ENCODE measurements at places on chromosomes 16 and 17. TPM values are rescaled to one million over a fixed set of nuclear protein-coding genes. Genes with fewer than 3 reads are reported as not detected.

GRCh38 chr17:39904990-39905288, 13.5 kb downstream of the GSDMB start:
- no peak for DNase-seq

- DNase-seq, result no peak
Observed at GRCh38 chr17:46979147-46979863, at the start of gene RPRML. Gene RPRML, minus strand, starts transcription at chr17:46979253. Its CDS starts 246 bp downstream, at chr17:46979007.

DNA sequence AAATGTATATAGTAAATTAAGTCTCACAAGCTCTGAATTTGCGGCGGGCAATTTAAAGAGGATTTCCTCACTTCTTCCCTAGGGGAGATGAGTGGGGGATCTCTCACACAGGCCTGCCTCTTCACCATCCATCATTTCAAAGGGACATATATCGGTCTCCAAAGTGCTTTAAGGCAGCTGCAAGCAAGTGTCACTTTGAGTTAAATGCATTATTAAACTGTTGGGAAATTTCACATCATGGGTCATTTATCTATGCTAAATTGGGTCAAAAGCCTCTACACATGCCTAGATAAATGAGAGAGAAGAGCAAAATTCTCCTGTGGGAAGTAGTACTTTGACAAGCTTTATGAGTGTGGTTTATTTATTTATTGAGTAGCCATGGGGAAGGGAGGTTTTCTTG, 1106.1 kb upstream of the GOT2 start:
- no peak for DNase-seq

Gene MKS1
- total RNA-seq, result 6.1 TPM

Gene INPP5K
- 66.5 TPM for total RNA-seq

Gene TENT4B
- total RNA-seq, result 18.2 TPM

Gene SLC16A6
- not detected for total RNA-seq
